Cardiac fibroblast (primary cell): ENCODE measurements at places on chromosomes 2 and 18.

GRCh38 chr2:224517963-224518362, 67.2 kb downstream of the CUL3 start:
- DNase-seq: no peak

GRCh38 chr2:20224716-20225293, at the start of gene SDC1:
SDC1 (minus strand) TSS chr2:20225130; CDS start chr2:20224867, 263 bp downstream.
- DNase-seq: peak; percentile 48

- DNase-seq: peak; percentile 89
Observed at GRCh38 chr2:10297959-10298531, 4.7 kb upstream of the HPCAL1 start.

DNA sequence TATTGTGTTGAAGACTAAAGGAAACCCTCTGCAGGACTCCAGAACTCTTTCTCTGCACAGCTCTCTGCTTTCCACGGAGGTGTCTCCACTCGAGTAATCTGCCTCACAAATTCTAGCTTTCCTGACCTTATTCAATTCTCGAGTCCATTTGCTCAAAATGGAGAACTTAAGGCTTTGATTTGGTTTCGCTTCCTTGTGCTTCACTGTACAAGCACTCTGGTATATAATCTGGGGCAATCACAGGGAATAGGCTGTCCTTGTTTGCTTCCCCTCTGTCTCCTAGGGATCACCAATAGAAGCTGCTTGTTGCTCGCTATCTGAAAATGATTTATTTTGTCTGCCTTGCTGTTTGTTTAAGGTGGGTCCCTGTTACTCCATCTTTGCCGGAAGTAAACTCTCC, 129.1 kb upstream of the DOCK10 start:
- no peak for DNase-seq

GRCh38 chr2:64477037-64477436, 23.1 kb downstream of the LGALSL start:
- DNase-seq: no peak
